Fibroblast of villous mesenchyme (primary cell): ENCODE measurements at places on chromosomes 3 and 15.

- no peak for DNase-seq
Measured at GRCh38 chr15:67444100-67444499, 76.8 kb upstream of the C15orf61 start.

GRCh38 chr15:38071211-38071972, 137.0 kb downstream of the TMCO5A start:
- DNase-seq = no peak

GRCh38 chr3:12558706-12559105, 1.8 kb downstream of the MKRN2 start:
- peak; percentile 19 for DNase-seq

GRCh38 chr3:32960404-32961170, 9.1 kb downstream of the CCR4 start:
- no peak for DNase-seq

DNA sequence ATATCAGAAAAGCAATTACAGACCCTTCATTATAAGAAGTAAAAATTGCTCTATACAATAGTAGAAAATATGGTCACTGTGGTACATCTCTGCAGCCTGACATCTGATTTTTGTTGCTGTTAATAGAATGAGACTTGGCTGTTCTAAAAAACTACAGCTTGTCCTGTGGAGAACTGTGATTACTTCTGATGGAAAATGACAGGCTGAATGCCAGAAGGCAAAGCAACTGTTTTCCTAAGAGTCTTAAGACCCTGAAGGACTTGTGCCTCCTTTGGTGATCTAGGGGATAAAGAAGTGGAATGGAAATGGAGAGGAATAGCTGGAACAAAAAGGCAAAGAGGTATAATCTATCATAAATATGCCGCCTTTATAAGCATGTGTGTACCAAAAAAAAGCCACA, 314.8 kb downstream of the BCHE start:
- DNase-seq = no peak
